ENCODE measurements at places on chromosomes 4 and X.

GRCh38 chr4:103306870-103307375 lies 108.8 kb upstream of the CENPE start:
- DNase-seq = no peak

DNA sequence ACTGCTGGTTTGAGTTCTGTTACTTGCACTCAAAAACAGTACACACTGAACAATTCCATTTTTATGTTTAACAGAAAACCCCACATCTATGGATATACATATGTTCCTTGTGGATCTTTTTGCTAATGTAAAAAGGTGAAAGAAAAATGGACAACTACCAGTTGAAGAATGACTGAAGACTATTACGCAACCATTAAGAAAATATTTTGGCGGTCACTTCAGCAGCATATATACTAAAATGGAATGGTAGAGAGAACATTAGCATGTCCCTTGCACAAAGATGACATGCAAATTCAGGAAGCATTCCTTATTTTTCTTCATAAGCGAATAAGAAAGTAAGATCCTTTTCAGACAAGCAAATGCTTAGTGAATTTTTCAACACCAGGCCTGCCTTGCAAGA lies 84.6 kb upstream of the FMR1 start:
- no peak for DNase-seq

- no peak for DNase-seq
These were observed 41.3 kb upstream of the STAG2 start for GRCh38 chrX:123920105-123920785.

DNA sequence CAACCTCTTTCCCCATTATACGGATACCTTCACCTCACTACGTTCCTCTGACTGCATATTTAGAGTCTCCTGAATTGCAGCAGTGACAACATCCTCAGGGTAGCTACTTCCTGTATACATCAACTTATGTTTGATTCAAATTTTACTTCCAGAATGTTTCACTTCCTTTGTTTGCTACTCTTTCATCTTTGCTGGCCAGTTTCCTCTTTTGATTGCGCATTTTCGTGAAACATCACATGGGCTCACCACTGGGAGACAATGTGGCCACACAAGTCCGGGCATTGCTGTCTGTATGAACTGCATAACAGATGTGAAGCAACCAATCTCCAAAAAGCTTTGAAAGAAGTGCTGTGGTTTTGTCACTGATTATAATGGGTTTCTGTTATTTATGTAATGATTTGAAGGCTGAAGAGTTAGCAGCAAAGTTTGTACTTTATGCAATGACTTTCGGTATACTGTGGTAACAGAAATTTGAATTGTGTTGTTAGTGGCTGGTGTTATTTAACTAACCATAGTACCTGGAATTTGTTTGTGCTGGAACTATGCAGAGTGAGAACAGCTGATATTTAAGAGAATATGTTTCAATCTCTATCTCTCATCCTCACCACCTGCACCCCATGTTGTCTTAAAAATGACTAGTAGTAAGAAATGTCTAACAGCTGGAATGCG lies 7.4 kb downstream of the SNCA start:
- DNase-seq = peak; percentile 66

Data from CD4-positive, alpha-beta memory T cell (primary cell).